ENCODE measurements at places on chromosomes 3 and 15. TPM values are rescaled to one million over a fixed set of nuclear protein-coding genes. Genes with fewer than 3 reads are reported as not detected.

The CRABP1 gene
- total RNA-seq = 454 TPM

The CDHR4 gene
- 0.12 TPM for total RNA-seq

The MYD88 gene
- 3.1 TPM for total RNA-seq

DNA sequence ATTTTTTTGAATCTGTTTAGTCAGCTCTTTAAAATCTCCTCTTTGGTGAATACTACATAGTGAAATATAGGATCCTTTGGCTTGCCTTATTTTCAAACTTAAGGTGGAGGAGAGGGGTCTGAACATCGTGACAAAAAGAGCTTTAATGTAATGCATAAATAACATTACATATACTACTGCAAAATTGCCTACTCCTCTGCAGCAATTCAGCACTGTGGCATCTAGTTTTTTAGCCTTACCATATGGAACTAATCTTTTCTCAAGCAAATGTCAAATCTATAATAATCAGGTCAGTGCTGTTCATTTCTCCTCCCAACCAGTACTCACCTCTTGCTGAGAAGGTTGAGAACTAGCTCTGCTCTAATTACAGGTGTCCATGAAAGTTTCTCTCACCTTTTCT is 394.0 kb upstream of the CDIN1 start:
- no peak overlapping the region for H3K27ac ChIP-seq
- H3K4me3 ChIP-seq = no peak overlapping the region
- DNase-seq = no peak
- no peaks in the 10 kb centered on the region for H3K36me3 ChIP-seq

- H3K36me3 ChIP-seq = no peaks in the 10 kb centered on the region
- DNase-seq = no peak
- H3K27me3 ChIP-seq = no peaks in the 10 kb centered on the region
- H3K4me1 ChIP-seq = peaks cover 29% of the 10 kb centered on the region
- no peak overlapping the region for H3K27ac ChIP-seq
- peak overlapping the region; percentile 82 for H3K4me3 ChIP-seq
These were observed 3.3 kb downstream of the NPTN start for GRCh38 chr15:73629798-73630429.

- peaks cover 3% of the 10 kb centered on the region for H3K36me3 ChIP-seq
- no peak overlapping the region for H3K27ac ChIP-seq
- H3K4me3 ChIP-seq = no peak overlapping the region
- no peaks in the 10 kb centered on the region for H3K27me3 ChIP-seq
- no peaks in the 10 kb centered on the region for H3K4me1 ChIP-seq
- no peak for DNase-seq
These were observed 321.8 kb downstream of the TBC1D5 start for GRCh38 chr3:17420668-17421067.

- no peaks in the 10 kb centered on the region for H3K4me1 ChIP-seq
- no peak overlapping the region for H3K4me3 ChIP-seq
- no peaks in the 10 kb centered on the region for H3K27me3 ChIP-seq
- no peak for DNase-seq
- H3K27ac ChIP-seq = no peak overlapping the region
These were observed 61.8 kb downstream of the GAP43 start for GRCh38 chr3:115685097-115685496.

Data from neural progenitor cell (in vitro differentiated cells).